ENCODE measurements at places on chromosomes 3 and 15.

DNA sequence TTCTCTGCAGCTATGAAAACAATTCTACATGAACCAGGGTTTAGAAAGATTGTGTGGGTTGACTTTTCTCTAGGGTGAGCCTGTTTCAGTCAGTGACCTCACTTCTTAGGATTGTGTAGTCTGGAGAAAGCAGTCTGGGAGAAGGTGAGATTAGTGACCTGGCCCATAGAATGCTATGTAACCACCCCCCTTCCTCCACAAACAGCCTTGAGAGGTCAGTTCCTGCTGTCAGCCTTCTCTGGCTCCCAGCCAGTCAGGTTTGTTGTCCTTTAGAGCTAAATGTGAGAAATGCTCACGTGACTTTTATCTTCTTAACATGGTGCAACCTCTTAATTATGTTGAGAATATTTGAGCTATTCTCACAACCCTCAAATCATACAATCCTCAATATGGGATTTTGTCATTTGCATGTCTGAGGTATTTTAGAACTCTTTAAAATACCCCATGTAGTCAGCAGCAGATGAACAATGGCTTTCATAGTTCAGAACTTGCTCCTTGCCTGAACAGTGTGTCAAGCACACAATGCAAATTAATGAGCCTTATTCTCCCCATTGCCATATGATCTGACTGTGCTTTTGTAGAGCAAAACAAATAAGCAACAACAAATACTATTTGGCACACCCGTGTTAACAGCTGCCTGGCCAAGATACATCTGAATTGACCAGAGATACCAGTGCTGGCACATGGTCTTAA lies 311.6 kb downstream of the CNTN6 start:
- no peak for DNase-seq

GRCh38 chr15:45891766-45892165 lies 256.9 kb downstream of the SQOR start:
- DNase-seq = no peak

- DNase-seq = no peak
These were observed 104.7 kb downstream of the TP63 start for GRCh38 chr3:189735913-189736312.

DNA sequence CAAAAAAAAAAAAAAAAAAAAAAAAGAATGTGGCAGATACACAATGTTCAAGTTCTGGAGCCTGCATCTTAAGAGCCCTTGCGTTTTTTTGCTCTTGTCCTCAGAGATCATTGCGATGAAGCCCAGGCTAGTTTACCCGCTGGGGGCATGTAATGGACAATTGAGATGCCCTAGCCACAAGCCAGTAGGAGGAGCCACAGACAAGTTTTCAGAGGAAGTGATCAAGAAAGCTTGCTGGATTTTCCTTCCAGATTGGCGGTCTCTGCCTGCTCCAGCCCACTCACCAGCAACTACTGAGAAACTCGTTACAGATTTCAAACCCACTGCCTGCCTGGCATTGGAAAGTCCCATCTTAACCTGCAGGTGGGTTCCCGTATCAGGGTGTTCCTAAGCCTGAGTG lies 192.1 kb upstream of the EOMES start:
- no peak for DNase-seq

DNA sequence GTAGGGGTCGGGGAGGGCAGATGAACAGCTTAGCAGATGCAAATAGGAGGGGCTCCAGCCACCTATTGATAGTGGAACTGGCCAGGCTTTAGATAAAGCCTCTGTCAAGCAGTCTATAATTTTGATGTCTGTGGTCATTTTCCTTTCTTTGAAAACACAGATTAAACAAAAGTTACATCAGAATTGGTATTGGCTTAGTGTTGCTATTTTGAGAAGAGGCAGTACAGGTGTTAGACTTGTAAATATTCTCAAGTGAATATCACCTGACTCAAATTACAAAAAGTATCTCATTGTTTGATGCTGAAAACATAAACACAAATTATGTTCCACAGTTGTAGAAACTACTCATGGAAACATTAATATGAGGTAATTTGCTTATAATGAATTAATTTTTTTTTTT lies 18.1 kb downstream of the GHRL start:
- DNase-seq = no peak

DNA sequence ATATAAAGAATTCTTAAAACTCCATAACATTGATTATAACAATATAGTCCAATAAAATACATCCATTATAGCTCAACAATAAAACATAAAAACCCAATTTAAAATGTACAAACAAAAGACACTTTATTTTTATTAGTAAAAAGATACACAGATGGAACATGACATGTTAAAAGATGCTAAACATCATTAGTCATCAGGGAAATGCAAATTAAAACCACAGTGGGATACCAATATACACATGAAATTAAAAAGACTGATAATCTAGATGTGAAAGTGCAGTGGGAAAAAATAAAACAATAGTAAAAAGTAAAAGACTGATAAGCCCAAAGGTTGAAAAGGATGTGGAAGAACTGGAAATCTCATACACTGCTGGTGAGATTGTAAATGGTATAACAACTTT lies 46.2 kb downstream of the DNAH12 start:
- DNase-seq = no peak

DNA sequence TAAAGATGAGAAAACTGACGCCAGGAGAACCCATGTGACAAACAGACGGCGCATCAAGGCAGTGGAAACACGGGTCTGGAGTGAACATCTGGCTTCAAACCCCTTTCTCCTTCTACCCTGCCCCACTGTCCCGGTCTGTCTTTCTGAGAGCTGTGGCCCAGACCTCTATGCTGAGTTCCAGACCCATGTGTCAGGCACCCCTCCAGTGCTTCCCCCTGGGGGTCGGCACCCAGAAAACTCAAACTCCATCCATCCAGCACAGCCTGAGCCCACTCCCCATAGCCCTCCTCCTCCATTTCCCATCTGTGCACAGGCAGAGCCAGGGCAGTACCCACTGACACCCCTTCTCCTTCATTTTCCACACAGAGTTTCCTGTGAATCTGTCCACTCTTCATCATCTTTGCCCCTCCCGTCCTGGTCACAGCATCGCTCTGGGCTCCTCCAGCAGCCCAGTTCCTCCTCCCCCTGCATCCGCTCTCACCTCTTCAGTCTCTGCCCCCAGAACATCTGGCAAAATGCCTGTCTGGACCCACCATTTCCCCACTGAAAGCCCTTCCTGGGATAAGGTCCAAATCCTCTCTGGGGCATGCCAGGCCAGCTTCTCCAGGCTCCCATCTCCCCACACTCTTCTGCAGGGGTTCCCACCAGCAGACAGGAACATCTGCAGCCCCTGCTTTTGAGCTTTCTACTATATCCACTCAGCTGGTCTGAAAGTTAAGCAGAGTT lies 2.9 kb downstream of the FAM240A start:
- no peak for DNase-seq

DNA sequence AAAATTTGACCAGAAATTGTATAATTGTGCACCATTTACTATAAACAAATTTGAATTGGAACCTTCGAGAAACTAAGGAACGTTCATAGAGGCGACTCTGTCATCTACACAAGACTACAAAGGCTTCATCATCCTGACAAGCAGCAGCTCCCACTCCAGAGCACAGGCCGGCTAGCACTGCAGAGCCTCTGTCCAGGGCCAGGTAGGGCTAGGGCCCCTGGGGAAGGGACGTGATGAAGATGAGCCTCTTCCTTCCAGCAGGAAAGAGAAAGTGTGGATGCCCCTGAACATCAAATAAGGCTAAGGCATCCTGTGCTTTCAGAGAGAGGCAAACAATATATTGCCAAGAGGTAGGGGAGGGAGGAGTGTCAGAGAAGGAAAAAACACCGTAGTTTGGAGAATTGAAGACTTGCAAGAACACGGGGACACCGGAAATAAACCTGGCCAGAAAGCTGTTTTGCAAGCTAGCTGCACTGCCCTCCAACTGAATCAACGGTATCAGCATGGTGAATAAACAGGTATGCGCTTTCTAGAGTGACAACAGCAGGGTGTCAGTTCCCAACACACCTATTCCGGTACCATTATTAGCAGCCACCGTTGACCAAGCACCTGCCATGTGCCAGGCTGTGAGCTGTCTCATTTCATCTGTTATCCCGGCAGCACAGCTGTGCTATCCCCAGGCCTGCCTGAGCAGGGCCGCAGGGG lies 12.4 kb downstream of the XXYLT1 start:
- no peak for DNase-seq

- DNase-seq = no peak
These were observed 28.5 kb downstream of the ACKR4 start for GRCh38 chr3:132625613-132626012.

DNA sequence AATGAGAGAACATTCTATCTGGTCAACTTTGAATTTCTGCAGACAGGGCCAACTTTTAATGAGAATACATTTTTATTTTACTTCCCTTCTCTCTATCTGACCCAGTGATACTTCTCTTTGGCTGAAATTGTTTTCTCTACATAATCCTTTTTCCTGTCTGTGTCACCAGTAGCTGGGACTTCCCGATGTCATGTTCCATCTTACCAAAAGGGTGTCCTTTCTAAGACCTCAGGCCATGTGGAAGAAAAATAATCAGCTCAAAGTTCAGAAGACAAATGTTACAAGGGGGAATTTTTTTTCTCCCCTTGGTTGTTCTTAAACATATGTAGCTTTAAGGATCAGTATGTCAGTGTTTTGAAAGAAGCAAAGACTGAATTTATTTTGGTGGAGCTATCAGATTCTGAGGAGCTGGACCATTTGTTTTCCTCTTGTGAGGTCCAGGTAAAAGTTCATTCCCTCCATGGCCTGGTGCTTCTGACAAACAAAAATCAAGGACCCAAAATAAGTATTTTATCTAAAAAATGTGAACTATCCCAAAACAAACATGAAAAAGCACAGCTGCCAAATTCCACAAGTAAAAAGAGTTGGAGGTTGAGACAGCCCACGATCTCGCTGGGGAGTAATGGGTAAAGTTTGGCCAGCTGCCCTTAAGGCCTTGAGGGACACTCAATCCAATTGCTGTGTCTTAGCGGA lies 859.4 kb upstream of the NR2F2 start:
- DNase-seq = no peak

GRCh38 chr3:31321620-31322019 lies 211.1 kb upstream of the STT3B start:
- no peak for DNase-seq

DNA sequence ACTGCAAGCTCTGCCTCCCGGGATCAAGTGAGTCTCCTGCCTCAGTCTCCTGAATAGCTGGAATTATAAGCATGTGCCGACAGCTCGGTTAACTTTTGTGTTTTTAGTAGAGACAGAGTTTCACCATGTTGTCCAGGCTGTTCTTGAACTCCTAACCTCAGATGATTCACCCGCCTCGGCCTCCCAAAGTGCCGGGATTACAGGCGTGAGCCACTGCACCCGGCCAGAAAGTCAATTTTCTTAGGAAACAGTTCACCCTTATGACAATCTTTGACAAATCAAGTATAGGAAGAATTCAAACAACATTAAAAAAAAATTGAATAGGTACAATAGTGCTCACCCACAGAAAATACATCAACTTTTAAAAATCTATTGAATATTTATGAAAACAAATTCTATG lies 23.6 kb upstream of the DUT start:
- no peak for DNase-seq

DNA sequence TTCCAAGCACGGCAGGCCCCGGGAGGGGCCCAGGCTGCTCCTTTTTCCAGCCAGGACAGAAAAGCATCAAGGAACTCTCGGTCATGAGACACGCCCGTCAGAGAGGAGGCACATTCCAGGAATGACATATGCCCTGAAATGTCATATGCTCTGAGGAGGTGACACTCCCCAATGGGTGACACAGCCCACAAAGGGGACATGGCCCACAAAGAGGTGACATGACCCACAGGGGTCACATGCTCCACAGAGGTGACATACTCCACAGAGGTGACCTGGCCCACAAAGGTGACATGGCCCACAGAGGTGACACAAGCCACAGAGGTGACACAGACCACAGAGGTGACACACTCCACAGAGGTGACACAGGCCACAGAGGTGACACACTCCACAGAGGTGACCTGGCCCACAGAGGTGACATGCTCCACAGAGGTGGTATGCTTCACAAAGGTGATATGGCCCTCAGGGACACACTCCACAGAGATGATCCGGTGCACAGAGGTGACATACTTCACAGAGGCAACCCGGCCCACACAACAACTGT lies 79.2 kb downstream of the ABHD5 start:
- DNase-seq = no peak

GRCh38 chr3:58580826-58581327 lies 3.7 kb upstream of the FAM107A start:
- DNase-seq = no peak

- no peak for DNase-seq
These were observed 1178.0 kb downstream of the ROBO1 start for GRCh38 chr3:78589778-78590177.

DNA sequence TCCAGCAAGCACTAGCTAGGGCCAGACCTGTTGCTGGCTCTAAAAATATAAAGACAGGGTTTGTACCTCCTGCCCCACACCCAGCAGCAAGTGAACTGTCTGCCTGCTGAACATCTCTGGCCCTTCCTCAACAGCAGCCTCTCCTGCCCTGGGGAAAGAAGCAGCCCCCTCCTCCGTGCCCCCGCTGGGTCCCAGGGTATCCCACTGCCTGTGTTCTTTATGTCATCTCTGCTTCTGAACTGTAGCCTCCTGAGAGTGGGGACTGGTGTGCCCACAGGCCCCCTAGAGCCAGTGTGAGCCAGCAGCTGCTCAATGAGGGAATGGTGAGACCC lies 54.5 kb downstream of the ACAD9 start:
- no peak for DNase-seq

DNA sequence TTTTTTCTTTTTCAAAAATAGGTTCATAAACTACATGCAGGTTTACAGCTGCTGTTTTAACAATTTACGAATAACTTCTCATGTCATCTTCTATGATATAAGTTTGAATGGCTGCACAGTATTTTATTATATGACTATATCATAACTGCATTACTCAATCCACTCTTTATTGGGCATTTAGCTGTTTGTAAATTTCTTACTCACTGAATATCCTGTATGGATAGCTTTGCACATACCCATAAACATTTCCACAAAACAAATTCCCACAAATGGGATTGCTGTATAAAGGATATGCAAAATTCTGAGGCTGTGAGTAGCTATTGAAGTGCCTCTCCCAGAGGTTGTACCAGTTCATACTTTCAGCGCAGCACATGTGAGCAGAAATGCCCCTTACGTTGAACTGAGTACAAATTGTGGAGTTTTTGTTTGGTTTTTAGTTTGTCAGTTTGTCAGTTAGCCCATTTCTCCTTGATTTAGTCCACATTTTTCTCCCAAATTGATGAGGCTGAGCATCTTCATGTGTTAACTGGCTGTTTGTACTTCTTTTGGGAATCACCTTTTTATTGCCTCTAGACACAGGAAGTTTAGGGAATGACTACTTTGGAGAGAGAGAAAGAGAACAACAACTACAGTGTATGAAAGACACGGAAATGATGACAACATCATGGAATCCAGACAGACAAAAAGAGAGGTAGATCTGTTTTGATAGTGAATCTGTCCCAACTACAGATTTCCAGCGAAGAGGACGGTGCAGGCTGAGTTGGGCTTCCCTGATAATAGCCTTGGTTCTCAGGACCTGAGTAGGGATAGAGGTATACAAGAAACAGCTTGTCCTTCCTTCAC lies 24.8 kb downstream of the TTC23 start:
- no peak for DNase-seq

GRCh38 chr3:24027946-24028345 lies 82.9 kb downstream of the NR1D2 start:
- no peak for DNase-seq

GRCh38 chr3:42668793-42669217 lies 15.3 kb downstream of the ZBTB47 start:
- DNase-seq = no peak

GRCh38 chr3:194032828-194033435 lies 103.0 kb upstream of the HES1 start:
- DNase-seq = no peak

All from SK-N-MC (cell line).